Glutamatergic neuron (in vitro differentiated cells): ENCODE measurements at places on chromosomes 12 and 14.

DNA sequence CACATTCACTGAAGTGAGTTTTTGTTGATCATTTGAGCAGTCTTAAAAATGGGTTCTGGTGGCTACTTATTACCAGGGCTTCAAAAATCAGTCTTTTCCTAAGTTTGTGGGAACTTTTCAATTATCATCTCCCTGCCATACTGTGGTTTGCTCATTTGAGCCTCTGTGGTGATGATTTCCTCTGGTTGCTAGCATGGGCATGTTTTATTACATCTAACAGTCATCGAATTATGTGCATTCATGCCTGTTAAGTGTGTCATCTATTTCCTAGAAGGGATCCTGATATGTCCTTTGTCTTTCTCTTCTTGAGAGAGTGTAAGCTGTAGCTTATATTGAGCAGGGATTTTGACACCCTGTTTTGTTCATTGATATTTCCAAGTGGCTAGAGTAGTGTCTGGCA lies 116.8 kb downstream of the WIF1 start:
- DNase-seq, result no peak

- DNase-seq, result no peak
Observed at GRCh38 chr12:58419905-58420304, 478.5 kb downstream of the ATP23 start.

GRCh38 chr12:1917172-1918070 lies 1.0 kb downstream of the CACNA2D4 start:
- DNase-seq, result no peak

DNA sequence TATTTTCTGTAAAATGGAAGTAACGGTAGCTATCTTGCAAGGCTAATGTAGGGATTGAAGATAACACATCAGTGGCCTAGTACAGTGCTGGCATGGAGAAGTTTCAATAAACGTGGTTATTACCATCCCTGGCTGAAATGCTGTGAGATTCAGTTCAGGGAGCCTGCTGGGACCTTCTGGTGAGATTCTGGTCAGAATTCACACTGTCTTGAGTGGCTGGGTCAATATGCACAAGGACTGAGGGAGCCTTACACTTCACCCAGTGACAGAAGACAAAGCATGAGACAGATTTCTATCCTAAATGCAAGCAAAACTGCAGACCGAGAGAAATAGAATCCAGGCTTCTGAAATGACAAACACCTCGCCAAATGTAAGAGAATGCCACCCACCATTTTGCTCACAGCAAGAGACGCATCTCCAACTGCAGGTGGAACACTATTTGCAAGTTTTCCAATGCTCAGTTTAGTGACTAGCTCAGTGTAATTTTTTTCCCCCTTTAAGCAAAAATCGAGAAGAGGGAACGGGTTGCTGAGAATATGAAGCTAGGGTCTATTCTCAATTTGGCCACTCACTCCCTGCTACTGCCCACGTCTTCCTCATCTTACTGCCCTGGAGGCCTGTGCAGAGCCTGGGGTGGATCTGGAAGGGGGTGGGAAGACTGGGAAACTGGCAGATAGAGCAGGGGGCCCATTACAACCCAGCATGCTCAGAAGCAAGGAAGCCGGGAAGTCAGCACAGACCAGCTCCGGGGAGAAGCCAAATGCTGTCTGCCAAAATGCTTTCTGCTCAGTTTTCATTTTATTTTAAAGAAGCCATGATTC lies 201.3 kb downstream of the TTC7B start:
- DNase-seq, result no peak

- no peak for DNase-seq
Observed at GRCh38 chr14:22412926-22413411, 176.1 kb downstream of the DAD1 start.

DNA sequence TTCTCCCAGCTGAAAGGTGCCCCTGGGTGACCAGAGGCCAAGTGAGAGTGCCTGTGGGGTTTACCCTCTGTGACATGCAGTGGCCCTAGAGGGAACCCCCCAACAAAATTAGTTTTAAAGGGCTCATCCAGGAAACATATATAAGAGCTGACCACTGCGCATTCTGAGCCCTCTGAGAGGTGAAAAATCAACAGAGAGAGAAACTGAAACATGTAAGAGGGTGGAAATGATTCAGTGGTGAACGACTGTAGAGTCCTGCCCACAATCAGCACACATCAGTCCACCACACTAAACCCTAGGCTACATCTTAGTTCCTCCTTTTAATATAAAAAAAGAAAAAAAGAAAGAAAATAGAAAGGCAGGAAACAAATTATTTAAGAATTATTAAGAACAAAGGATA lies 21.0 kb upstream of the ACSM4 start:
- no peak for DNase-seq

GRCh38 chr14:31113794-31114193 lies 87.6 kb upstream of the STRN3 start:
- no peak for DNase-seq

- no peak for DNase-seq
Observed at GRCh38 chr12:6891646-6892001, 13.0 kb upstream of the LRRC23 start.

GRCh38 chr12:117141097-117141898 lies 42.1 kb upstream of the TESC start:
- no peak for DNase-seq

GRCh38 chr14:59349258-59349701 lies 115.9 kb downstream of the GPR135 start:
- no peak for DNase-seq

GRCh38 chr14:33331176-33331949 lies 392.7 kb downstream of the NPAS3 start:
- no peak for DNase-seq

DNA sequence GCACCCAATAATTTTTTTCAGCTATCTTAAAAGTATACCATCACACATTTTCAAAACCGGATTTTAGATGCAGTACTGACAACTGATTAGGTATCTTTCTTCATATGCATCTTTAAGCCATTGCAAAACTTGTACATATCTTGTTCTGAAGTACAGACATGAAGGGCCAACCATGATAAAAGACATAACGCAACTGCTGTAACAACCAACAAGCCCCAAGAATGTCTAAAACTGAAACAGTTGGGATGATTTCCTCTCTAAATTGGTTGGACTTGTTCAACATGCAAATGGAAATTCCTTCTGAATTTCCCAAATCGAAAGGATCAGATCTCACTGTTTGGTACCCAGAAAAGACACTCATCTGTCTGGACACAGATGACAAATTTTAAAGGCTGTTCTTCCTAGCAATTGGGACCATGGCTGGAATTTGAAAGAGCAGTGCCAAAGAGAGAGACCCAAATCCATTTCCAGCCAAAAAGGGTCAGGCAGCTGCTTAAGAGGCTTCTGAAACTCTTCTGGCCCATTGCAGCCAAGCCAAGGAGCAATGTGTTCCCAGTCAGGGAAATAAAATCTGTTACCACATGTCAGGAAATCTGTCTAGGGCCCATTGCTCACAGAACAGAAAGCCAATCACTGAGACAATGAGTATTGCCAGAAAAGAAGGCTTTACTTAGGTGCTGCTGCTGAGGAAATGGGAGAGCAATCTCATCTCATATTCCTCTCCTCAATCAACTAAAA lies 1122.4 kb upstream of the USP15 start:
- DNase-seq, result no peak

DNA sequence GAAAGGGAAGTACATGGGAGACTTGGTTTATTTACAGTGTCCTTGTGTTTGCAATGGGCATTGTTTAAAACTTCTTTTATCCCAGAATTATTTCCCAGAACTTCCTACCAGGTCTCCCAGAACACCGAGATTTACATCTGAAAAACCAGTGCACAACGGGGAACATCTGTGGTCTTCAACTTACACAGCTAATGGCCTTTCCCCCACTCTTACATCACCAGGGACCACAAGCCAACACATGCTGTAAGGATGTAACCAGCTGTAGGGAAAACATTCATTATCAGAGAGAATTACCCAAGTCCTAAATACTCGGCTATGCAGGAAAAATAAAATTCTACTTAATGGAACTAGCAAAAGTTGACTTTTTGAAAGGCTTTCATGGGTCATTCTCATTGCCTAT lies 267.6 kb downstream of the DUSP6 start:
- no peak for DNase-seq

DNA sequence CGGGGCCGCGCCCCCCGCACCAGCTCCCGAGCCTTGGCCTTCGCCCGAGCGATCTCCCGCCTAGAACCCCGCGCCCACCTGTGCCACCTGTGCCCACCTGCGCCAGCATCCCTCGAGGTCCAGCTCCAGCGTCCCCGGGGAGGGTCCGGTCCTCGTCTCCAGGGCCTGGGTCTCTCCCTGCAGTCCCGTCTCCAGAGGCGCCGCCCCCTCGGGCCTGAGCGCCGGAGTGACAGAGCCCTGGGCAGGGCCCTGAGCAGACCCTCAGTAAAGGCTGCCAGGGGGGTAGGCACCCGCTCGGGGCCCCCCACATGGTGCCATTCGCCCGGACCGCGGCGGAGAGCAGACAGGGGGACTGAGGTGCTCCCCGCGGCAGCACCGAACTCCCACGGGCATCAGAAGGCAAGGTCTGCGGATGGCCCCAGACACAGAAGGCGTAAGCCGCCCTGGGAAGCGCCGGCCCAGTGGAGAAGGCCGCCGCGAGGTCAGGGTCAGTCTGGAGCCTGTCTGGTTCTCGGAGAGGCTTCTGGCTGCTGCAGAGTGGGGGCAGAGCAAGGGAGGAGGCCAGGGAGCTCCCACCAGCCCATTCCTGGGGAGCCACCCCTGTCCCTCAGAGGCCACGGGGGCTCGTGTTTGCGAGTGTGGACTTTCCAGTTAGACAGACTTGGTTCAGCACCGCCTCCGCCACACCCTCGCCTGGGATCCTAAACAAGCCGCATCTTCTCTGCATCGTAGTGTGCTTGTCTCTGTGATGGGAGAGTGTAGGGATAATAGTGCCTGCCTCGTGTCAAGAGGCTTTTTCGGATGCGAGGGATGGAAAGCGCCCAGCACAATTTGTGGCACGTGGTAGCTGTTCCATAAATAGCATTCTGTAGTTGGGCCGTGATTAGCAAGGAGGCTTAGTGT lies 1.1 kb upstream of the PPP1R13B start:
- DNase-seq, result peak; percentile 65

DNA sequence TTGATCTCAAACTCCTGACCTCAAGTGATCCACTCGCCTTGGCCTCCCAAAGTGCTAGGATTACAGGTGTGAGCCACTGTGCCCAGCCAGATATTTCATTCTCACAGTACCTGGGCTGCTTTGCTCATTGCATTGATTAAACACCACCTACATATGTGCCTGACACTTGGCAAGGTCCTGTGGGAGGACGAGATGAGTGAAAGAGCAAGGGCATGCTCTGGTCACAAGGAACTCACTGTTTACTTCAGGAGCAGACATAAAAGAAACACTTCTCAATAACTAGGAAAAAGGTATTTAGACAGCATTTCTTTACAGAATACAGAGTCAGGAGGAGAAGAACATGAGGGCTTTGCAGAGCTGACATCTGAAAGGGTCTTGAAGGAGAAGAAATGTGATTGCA lies 91.7 kb downstream of the TMCC3 start:
- DNase-seq, result no peak

DNA sequence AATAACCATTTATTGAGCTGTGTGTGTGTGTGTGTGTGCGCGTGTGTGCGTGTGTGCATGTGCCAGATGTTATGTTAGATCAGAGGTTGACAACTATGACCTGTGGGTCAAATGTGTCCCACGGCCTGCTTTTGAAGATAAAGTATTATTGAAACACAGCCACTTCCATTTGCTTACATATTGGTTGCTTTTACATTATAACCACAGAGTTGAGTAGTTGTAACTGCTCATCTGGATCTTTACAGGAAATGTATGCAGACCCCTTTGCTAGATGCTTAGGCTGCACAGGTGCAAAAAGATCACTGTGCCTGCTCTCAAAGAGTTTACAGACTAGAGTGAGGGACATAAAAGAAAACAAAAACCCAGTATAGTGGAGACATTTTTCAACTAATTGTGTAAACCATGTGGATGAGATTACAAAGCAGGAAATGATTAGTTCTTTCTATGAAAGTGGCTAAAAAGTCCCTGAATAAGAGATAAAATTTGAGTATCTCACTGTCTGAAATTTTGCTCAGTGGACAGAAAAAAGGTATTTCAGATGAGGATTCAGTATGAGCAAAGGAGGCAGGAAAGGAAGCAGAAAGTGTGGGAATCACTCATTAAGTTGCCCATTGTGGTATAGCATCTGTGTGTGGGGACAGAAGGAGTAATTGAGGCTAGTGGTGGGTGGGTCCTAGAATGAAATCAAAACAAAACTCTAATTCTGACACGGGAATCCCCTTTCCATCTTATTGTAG lies 188.4 kb downstream of the PAH start:
- no peak for DNase-seq

GRCh38 chr14:94844593-94845152 lies 74.8 kb upstream of the GSC start:
- no peak for DNase-seq

- DNase-seq, result no peak
Observed at GRCh38 chr14:95162641-95163040, 5.3 kb upstream of the DICER1 start.

DNA sequence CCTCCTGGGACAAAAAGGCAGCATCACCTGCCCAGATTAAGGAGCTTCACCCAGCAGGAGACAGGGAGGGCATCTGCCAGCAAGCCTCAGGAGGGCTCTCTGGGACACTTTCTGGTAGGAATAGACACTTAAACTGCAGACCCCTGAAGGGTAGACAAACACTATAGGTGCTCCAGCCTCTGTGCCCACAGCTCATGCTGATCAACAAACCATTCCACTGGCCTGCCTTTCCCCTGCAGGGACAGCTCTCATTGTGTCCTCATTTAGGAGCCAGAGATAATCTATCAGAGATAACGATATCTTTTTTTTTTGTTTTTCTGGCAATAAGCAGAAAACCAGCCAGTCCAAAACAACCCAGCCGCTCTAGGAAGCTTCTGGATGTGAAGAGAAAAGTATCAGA lies 251.8 kb upstream of the CCDC196 start:
- DNase-seq, result no peak

- DNase-seq, result no peak
Observed at GRCh38 chr12:109982210-109982609, 14.0 kb downstream of the GIT2 start.

- peak; percentile 61 for DNase-seq
Observed at GRCh38 chr12:879641-880040, 69.9 kb downstream of the RAD52 start.

DNA sequence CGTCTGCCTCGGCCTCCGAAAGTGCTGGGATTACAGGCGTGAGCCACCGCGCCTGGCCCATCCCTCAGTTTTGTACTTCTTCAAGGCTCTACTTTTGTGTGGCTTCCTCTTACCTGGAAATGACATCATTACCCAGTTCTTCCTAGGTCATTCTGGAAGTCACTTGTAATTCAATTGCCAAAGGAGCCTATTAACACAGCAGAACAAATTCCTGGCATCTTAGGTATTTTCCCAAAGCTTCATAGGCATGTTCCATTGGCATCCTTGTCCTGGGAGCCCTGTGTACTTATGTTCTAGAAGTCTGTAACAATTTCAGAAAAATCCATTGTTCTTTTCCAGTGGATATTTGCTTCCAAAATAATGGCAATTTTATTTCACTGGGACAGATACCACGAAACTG lies 60.6 kb downstream of the DAAM1 start:
- DNase-seq, result no peak

GRCh38 chr14:103628684-103629502 lies at the start of gene KLC1:
KLC1 (plus strand) TSS chr14:103629211; CDS start chr14:103654565, 25,354 bp downstream.
- DNase-seq, result peak; percentile 90

DNA sequence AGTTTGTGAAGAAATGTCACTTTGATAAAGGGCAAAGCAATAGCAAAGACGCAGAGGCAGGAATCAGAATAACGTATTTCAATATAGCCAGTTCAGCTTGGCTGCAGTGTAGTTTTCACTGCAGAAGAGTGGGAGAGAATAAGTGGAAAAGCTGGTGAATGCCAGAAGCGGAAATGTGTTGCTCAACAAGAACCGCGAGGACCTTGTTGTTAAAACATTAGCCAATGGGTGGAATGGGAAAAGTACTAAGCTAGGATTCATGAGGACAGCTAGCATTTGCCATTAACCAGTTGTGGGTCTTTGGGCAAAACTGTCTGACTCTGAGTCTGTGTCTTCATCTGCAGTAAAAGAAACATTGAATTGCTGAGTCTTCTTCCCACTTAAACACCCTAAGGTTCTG lies 292.9 kb upstream of the GRIP1 start:
- DNase-seq, result no peak
